Neural crest cell (in vitro differentiated cells): ENCODE measurements at places on chromosomes 3 and 15.

DNA sequence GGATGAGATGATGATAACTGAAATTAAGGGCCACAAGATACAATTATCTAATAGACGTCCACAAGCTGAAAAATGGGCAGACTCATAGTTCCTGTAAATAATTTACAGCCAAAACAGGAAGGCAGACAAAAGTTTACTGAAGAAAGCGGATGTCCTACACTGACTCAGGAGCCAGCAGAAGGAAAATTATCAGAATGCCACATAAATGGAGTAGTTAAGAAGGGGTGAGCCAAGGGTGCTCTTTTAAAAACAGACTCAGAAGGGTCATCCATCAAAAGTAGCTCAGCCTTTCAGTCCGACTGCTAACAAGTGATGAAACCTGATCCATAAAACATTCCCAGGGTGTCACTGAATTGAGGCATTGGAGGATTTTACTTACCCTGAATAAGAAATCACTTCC, 39.8 kb downstream of the TUSC7 start:
- no peak for DNase-seq

DNA sequence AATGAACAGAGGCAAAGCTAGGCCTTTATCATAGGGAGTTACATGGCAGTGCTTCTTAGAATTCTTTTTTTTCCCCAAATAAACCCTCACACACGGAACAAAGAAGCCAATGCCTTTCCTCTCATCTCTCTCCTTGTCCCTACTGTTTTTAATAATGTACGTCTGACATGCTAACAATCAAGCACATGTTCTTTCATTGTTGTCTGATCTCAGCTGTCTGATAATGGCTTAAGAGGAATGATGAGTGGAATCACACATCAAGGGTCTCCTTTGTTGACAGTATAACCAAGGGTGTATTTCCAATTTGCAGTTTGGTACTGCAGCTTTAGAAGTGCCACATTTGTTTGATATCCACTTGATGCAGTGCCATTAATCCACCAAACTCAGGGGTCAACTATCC, 34.8 kb upstream of the EPHA3 start:
- DNase-seq = no peak

- no peak for DNase-seq
Measured at GRCh38 chr3:65706301-65706700, 332.4 kb downstream of the MAGI1 start.

GRCh38 chr3:73552700-73553099, 72.0 kb downstream of the PDZRN3 start:
- no peak for DNase-seq

GRCh38 chr3:100032243-100032642, 82.1 kb downstream of the FILIP1L start:
- no peak for DNase-seq

DNA sequence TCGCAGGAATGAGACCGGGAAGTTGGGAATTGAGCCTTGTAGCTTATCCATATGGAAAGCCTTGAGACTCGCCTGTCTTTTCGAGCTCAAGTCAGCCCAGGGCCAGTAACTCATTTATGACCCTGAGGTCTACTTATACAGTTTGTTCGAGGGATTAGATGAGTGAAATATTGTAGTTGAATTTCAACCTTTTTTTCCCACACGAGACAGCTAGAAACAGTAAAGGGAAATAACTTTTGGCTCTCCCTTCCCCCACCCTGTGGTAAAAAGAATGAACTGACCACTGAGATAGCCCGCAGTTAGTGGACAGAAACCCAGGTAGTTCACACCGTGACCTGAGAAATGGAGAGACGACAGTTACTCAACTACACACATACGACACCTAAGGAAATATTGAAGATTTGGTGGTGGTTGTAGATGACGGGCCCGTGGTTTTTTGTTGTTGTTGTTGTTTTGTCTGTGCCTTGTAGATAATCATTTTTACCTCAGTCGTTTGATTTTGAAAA, 841 bp downstream of the EIF3J start:
- no peak for DNase-seq

DNA sequence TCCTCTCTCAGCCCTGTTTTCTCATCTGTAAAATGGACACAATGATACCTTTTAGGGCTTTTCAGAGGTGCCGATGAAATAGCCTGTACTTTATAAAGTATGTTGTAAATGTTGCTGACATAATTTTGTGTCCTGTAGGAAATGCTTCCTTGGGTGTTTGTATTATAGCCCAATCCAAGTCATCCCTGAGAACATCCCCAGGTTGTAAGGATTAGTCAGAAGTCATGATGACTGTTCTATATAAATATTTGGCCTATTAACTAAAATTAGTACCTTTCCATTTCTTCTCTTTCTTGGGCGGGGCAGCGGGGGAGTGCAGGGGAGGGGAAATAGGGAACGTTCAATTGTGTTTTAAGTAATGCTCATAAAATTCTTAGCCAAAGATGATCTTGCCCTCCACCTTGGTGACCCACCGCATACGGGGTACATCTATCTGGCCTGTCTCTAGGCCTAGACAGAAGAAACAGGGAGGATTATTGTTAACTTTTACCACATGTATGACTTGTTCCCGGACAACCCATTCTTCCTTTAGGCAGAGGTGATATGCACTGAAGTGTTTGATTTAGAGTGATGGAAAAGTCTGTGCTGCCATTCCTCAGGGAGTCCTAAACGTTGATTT, 120.7 kb downstream of the VGLL4 start:
- DNase-seq = no peak

DNA sequence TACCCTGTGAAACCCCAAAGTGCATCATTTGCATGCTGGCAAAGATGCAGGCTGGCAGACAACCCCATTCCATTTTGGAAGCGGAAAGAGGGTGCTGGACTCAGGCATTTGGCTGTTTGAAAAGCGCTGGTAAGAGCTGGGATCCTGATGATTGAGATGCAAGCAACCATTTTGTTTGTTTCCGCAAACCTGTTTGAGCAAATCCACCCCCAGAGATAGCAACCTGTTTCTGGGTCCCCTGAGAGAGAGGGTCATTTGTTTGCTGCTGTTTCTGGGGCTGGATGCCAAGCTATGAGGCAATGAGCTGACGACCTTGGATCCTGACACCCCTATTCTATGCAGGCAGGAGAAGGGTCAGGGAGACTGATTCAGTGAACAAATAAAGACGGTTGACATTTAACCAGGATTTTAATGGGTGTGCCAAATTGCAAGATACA, 9.8 kb downstream of the SLC6A1 start:
- DNase-seq = no peak

GRCh38 chr15:89810837-89811236, 3.8 kb downstream of the ANPEP start:
- DNase-seq = no peak

DNA sequence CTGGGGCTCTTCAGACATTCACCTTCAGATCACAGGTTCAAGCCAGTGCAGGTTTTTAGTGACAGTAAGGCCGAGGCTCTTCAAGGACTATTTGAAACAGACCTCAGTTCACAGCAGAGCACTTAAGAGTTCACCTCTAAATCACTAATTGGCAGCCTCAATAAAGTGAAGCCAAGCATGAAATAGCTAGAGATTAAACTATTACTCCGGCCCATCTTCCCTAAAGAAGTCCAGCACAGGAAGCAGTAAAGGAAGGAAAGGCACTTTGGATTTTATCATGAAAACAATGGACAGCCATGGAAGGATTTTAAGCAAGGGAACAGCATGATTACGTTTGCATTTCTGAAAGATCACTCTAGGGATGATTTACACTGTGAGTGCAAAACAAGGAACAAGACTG, 27.6 kb upstream of the ARL6 start:
- DNase-seq = no peak

GRCh38 chr3:136038668-136039067, 73.1 kb downstream of the PPP2R3A start:
- no peak for DNase-seq

DNA sequence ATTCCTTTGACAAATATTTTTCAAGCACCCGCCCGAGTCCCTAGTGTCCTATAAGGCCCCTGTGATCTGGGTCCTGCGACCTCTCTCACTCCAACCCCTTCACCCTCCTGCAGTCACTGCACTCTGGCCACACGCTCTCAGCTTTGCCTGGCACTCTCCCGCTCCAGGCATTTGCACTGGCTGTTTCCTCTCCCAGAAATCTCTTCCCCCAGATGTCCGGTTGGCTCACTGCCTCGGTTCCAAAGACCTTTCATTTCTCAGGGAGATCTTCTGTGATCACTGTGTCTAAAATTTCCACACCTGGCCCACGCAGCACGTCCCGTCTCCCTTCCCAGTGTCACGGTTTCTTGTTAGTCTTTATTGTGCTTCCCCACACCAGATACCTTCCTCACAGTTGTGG, 97.4 kb downstream of the WNT7A start:
- DNase-seq = no peak

DNA sequence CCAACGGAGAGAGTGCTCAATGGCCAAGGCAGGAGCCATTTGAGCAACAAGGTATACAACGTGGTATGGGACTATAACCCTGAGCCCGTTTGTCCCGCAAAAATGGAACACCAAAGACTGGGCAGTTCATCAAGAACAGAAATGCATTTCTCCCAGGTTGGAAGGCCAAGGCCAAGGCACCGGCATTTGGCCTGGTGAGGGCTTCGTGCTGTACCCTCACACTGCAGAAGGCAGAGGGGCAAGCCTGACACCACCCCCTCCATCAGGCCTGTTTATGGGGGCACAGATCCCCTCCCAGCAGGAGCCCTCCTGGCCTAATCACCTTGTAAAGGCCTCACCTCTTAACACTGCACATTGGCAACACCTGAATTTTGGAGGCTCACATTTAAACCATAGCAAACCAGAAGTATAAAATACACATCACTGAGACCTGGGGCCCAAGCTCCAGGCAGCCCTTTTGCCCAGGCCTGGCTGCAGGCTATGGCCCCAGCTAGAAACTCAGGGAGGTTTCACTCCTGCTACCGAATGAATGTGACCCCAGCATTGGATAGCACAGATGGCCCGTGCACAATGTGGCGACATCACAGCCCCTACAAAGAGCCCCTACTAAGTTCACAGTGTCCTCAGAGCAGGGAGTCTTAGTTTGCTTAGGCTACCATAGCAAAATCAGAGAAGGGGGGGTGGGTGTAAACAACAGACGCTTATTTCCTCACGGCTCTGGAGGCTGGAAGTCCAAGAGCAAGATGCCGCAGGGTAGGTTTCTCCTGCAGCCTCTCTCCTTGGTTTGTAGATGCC, 47.1 kb downstream of the KLF15 start:
- DNase-seq = no peak

- no peak for DNase-seq
Measured at GRCh38 chr15:66180531-66181097, 72.9 kb downstream of the MEGF11 start.

- DNase-seq = no peak
Measured at GRCh38 chr3:195753581-195753980, 32.8 kb downstream of the MUC20 start.
